Activated naive CD8-positive, alpha-beta T cell treated with anti-CD3 and anti-CD28 coated beads, Interleukin-2, amount 50 U/mL, for 24 hours (primary cell): ENCODE measurements at places on chromosomes 16 and 17.
A peak's percentile ranks its signal among the peaks of the same experiment; 100 is the strongest.

DNA sequence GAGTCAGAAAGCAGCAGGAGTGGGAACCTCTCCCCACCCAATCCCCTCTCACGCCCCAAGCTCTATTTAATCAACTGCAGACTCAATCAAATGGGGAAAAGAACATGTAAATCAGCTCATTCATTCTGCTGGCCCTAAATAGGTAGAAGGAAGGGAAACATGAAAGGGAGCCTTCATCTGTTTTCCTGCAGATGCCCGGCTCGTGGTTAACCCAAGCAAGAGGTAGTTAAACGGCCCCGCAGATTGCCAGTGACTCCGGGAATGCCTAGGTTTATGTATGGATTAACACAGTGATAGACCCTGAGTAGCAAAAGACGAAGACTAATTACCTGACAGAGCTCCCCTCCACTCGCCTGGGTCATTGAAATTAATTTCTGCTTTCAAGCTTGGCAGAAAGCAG, 542.0 kb downstream of the WWOX start:
- H3K27ac ChIP-seq, result no peak overlapping the region
- DNase-seq, result no peak
- peaks cover 3% of the 10 kb centered on the region for H3K27me3 ChIP-seq
- H3K4me3 ChIP-seq, result no peak overlapping the region
- H3K36me3 ChIP-seq, result no peaks in the 10 kb centered on the region

DNA sequence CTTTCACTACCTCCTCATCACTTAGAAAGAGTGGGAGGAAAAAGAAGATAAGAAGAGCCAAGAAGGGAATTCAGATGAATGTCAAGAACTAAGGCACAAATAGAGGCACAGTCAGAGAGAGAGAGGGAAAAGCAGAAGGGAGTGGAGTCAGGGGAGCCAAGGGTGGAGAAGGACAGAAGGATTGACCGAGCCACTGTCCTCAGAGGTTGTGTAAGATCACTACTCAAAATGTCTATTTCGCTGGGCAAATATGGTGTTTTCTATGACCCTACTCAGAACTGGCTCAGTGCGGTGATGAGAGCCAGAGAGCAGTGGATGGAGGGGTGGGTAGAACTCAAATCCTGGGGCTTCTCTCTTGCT, 139.2 kb upstream of the HS3ST2 start:
- H3K36me3 ChIP-seq, result no peaks in the 10 kb centered on the region
- H3K27ac ChIP-seq, result no peak overlapping the region
- no peak overlapping the region for H3K4me3 ChIP-seq
- DNase-seq, result no peak

DNA sequence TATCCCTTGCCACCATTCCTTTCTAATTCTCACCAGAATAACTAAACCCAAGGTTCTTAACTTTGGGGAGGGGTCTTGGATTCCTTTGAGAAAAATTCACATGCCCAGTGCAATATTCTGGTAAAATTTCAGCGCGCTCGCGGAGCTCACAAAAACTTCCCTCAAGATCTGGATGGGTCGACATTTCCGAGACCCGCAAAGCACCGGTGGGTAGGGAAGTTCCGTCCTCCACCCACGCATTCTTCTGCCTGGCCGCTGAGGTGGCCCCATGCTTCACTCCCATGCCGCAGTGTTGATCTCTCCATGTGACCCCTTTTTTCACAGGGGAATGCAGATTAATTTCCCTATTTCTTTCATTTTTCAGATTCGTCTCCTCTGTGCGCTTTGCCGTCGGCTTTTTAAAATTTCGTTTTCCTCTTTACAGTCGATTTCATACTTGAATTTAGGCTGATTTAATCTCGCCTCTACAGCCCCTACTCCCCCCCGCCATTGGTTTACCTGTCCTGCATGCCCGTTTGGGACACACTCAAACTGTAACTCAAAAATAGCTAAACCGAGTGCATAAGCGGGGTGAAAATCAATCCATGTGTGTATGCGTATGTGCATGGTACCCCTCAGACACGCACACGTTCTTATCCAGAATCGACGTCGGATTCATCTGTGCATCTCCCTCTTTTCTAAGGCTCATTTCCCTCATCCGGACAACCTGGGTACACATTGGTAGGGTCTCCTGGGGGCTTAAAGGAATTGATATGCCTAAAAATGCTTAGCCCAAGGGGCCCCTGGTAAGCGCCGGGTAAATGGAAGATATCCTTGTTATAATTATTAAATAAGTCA, 1.4 kb upstream of the SP6 start:
- peak; percentile 20 for DNase-seq
- no peak overlapping the region for H3K27ac ChIP-seq
- H3K4me3 ChIP-seq, result peak overlapping the region; percentile 24
- no peaks in the 10 kb centered on the region for H3K36me3 ChIP-seq

GRCh38 chr17:2309338-2310154, 5.8 kb downstream of the SRR start:
- H3K27ac ChIP-seq, result no peak overlapping the region
- H3K4me3 ChIP-seq, result no peak overlapping the region
- H3K4me1 ChIP-seq, result peaks cover 15% of the 10 kb centered on the region
- H3K36me3 ChIP-seq, result peaks cover 8% of the 10 kb centered on the region
- peaks cover 1% of the 10 kb centered on the region for H3K27me3 ChIP-seq
- DNase-seq, result no peak

DNA sequence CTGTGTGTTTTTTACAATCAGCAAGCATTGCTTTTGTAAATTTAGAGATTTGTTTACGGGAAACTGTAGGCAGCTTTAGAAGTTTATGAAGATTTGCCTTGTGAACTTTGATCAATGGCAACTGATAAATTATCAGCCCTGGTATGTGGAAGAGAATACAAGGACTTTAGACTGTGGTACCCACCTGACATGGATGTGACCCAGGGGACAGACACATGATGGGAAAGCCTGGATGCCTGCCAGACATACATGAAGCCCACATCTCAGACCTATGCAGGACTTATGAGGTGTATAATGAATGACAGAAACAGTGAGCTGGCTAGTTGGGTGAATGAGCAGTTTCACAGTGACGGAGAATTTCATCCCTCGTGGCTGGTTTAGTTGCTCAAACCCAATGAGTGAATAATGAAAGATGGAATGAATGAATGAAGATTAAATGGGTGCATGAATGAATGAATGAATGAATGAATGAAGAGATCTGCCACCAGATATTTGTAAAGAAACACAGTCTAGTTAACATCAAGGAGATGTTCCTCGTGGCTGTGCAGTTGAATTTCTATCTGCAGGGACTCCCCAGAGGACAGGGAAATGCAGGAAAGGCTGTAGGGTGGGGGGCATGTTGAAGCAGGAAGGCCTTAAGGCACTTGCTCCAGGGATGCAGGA, 7.6 kb downstream of the TMEM92 start:
- peaks cover 11% of the 10 kb centered on the region for H3K4me1 ChIP-seq
- no peak overlapping the region for H3K27ac ChIP-seq
- H3K36me3 ChIP-seq, result no peaks in the 10 kb centered on the region
- no peak for DNase-seq
- no peak overlapping the region for H3K4me3 ChIP-seq

GRCh38 chr16:17160285-17160853, 310.4 kb downstream of the XYLT1 start:
- H3K27ac ChIP-seq, result no peak overlapping the region
- H3K4me3 ChIP-seq, result no peak overlapping the region
- peaks cover 6% of the 10 kb centered on the region for H3K36me3 ChIP-seq
- DNase-seq, result no peak

- peak; percentile 72 for DNase-seq
- H3K27ac ChIP-seq, result peak within 1 kb of the TSS; percentile 98
- H3K27me3 ChIP-seq, result no peaks in the 10 kb centered on the region
- H3K4me3 ChIP-seq, result peak within 1 kb of the TSS; percentile 86
Observed at GRCh38 chr17:31321481-31321880, at the start of gene EVI2A. TSS of gene EVI2A (minus strand) at chr17:31321622. CDS start at chr17:31319013, 2,609 bp downstream.

DNA sequence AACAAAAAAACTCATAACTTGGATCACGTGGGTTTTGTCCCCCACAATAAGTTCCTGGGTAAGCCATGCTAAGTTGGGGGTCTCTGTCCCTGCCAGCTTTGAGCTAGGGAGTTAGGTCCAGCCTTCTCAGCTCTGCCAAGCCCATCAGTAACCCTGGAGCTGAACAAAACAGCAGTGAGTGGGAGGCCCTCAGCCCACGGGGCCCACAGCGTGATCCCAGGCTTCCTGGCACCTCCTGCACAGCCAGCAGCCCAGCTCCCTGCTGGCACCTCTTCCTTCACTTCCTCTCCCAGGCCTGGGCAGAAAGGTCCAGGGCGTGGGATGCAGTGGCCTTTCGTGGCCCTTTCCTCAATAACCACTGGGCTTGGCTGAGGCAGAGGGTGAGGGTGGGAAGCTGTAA, 35.5 kb upstream of the CDC42EP4 start:
- no peak for DNase-seq
- no peak overlapping the region for H3K4me3 ChIP-seq
- no peaks in the 10 kb centered on the region for H3K36me3 ChIP-seq
- no peak overlapping the region for H3K27ac ChIP-seq
- no peaks in the 10 kb centered on the region for H3K4me1 ChIP-seq

- H3K27ac ChIP-seq, result no peak overlapping the region
- H3K27me3 ChIP-seq, result no peaks in the 10 kb centered on the region
- no peak for DNase-seq
- H3K4me3 ChIP-seq, result no peak overlapping the region
Observed at GRCh38 chr17:3531266-3532101, 26.1 kb downstream of the TRPV3 start.

- H3K27ac ChIP-seq, result peak overlapping the region; percentile 96
- peaks cover 53% of the 10 kb centered on the region for H3K4me1 ChIP-seq
- peaks cover 2% of the 10 kb centered on the region for H3K27me3 ChIP-seq
- H3K36me3 ChIP-seq, result peaks cover 35% of the 10 kb centered on the region
- H3K4me3 ChIP-seq, result peak overlapping the region; percentile 95
- DNase-seq, result peak; percentile 29
Observed at GRCh38 chr16:24729951-24730815, 732 bp downstream of the TNRC6A start.

DNA sequence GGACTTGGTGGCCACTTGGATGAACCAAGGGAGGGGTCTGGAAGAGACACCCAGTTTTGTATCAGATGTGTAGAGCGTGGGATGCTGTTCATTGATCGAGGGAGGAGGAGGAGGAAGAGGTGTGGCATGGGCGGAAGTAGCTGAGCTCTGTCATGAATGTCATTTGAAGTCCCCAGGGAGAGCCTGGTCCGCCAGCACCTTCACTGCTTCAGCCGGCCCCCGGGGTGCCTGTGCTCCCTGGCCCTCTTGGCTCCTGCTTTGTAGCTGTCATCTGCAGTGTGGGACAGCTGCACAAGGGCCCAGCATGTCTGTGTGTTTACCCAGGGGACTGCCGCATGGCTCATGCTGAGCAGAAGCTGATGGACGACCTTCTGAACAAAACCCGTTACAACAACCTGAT, 75.4 kb upstream of the RBL2 start:
- no peak for DNase-seq
- no peaks in the 10 kb centered on the region for H3K36me3 ChIP-seq
- no peak overlapping the region for H3K27ac ChIP-seq
- no peak overlapping the region for H3K4me3 ChIP-seq
- H3K4me1 ChIP-seq, result peaks cover 3% of the 10 kb centered on the region

GRCh38 chr17:69704935-69705334, 290.4 kb downstream of the MAP2K6 start:
- no peak overlapping the region for H3K27ac ChIP-seq
- no peaks in the 10 kb centered on the region for H3K27me3 ChIP-seq
- H3K4me3 ChIP-seq, result no peak overlapping the region
- H3K36me3 ChIP-seq, result peaks cover 3% of the 10 kb centered on the region
- H3K4me1 ChIP-seq, result peaks cover 10% of the 10 kb centered on the region

DNA sequence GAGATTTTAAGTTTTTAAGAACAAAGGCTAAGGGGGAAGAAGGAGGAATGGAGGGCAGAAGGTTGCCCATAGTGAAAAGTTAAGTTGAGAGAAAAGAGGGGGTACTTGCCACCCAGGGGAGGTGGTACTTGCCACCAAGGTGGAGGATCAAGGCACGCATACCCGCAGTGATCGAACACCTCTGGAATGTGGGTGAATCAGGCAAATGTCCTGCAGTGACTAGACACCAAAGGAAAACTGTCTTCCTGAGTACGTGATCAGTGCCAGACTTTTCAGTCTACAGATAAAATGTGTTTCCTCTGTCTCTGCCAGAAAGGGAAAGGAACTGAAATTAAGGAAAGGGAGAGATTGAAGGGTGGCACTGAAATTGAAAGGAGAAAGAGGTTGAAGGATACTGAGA, 2285.3 kb downstream of the TP53TG3F start:
- no peak for DNase-seq
- H3K4me3 ChIP-seq, result no peak overlapping the region
- no peaks in the 10 kb centered on the region for H3K4me1 ChIP-seq
- H3K27ac ChIP-seq, result no peak overlapping the region
- no peaks in the 10 kb centered on the region for H3K36me3 ChIP-seq
- no peaks in the 10 kb centered on the region for H3K27me3 ChIP-seq

- H3K27me3 ChIP-seq, result peaks cover 18% of the 10 kb centered on the region
- peak; percentile 7 for DNase-seq
- no peaks in the 10 kb centered on the region for H3K4me1 ChIP-seq
- H3K36me3 ChIP-seq, result no peaks in the 10 kb centered on the region
- no peak overlapping the region for H3K4me3 ChIP-seq
Observed at GRCh38 chr16:55842369-55843104, 9.6 kb upstream of the CES1 start.

GRCh38 chr17:78933025-78933958, 8.1 kb upstream of the TIMP2 start:
- DNase-seq, result peak; percentile 36
- no peak overlapping the region for H3K4me3 ChIP-seq
- peaks cover 3% of the 10 kb centered on the region for H3K27me3 ChIP-seq
- no peaks in the 10 kb centered on the region for H3K36me3 ChIP-seq

GRCh38 chr17:73624496-73624988, 19.7 kb downstream of the SDK2 start:
- H3K4me1 ChIP-seq, result peaks cover 9% of the 10 kb centered on the region
- H3K36me3 ChIP-seq, result no peaks in the 10 kb centered on the region
- no peak overlapping the region for H3K4me3 ChIP-seq
- DNase-seq, result no peak
- no peak overlapping the region for H3K27ac ChIP-seq

GRCh38 chr16:3822366-3823045, 58.0 kb downstream of the CREBBP start:
- peak overlapping the region; percentile 51 for H3K27ac ChIP-seq
- H3K4me3 ChIP-seq, result no peak overlapping the region
- peaks cover 95% of the 10 kb centered on the region for H3K4me1 ChIP-seq
- no peaks in the 10 kb centered on the region for H3K36me3 ChIP-seq
- H3K27me3 ChIP-seq, result no peaks in the 10 kb centered on the region
- no peak for DNase-seq

DNA sequence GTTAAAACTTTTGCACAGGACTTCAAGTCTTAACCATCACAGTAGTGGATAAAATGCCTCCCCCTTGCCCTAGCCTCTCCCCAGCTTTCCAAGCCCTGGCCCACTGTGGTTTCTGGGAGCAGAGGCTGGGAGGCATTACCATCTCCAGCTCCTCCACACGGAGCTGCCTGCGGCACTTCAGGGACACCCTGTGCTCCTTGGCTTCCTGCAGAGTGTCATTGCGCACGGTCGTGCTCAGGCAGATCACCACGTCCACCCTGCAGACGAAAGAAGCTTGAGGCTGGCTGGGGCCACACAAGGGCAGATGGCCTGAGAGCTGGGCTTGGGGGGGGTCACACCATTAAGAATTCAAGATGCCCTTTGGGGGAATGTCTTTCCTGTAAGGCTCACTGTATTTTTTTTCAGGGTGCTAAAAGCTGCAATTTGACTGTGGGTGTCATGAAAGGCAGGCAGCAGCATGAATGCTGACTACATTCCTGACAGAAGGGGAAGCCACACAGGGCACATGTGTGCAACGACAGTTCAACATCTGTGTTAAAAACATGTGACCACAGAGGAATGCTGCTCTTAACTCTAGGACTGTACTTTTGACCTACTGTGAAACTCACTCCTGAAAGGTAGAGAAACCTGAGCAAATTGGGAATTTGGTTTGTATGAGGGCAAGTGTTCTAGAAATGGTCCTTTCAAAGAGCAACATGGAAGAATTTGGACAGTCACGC, 47.7 kb upstream of the CLEC18B start:
- H3K4me3 ChIP-seq, result no peak overlapping the region
- no peak for DNase-seq
- H3K27me3 ChIP-seq, result no peaks in the 10 kb centered on the region
- H3K36me3 ChIP-seq, result peaks cover 44% of the 10 kb centered on the region
- H3K27ac ChIP-seq, result no peak overlapping the region
- H3K4me1 ChIP-seq, result peaks cover 19% of the 10 kb centered on the region
